Hematopoietic multipotent progenitor cell treated with erythropoietin and hydrocortisone succinate and interleukin-3 and kit ligand, for 17 days (in vitro differentiated cells): ENCODE measurements at places on chromosomes 2 and 18.

GRCh38 chr18:3814816-3815215, 364.8 kb downstream of the TGIF1 start:
- no peak for DNase-seq

- DNase-seq = no peak
Measured at GRCh38 chr18:58015065-58015780, 28.8 kb upstream of the NEDD4L start.

- DNase-seq = no peak
Measured at GRCh38 chr2:234714711-234715110, 217.8 kb upstream of the ARL4C start.

- DNase-seq = no peak
Measured at GRCh38 chr18:78742218-78742745, 237.3 kb upstream of the SALL3 start.

DNA sequence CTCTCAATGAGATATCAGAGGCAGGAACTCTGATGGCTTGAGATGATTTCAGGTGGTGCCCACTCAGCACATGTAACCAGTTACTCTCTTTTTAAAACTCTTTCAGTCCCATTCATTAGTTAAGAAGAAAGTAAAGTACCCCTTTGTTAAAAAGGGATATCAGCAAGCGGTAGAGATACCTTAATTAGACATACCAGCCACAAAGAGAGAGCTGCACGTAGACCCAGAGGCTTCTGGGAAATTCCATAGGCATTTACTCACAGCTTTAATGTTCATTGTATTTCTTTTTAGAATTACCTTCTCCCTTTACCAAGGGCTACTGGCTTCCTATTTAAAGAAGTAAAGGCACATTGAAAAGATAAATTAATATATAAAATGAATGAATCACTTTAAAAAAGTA, 63.3 kb downstream of the LYPD6B start:
- no peak for DNase-seq

DNA sequence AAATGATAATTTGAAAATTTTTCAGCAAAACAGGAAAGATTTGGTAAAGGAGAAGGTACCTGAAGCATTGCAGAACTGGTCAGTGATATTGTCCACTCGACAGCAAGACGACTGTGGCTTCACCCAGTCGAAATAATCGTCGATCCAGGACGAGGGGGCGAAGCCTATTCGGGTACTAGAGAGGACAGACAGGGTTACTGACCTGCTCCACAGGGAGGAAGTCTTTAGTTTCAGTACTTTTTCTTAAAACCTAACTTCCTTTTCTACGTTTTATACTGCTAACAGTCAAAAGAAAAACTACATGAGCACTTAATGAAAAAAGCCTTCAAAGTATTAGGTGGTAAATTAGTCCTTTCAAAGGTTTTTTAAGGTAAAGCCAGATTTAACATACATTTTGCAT, 36.0 kb downstream of the RMC1 start:
- DNase-seq = no peak

DNA sequence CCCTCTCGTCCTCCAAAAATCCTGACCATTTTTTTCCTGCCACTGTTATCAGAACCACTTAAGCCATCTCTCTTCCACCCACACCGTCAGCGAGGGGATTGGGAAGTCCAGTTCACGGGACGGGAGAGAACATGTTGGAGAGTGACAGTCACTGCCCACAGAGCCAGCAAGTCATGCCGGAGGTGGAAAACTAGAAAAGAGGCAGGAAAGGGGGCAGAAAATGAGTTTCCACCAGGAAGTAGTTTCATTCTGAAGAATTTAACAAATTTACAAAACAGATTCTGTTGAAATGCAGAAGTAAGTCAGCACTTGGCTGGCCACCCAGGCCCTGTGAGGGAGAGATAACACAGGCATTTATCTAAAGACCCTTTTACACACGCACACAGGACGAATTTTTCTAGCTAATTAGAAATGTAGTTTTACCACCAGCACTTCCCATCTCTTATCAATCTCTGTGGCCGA, 431.3 kb downstream of the TSN start:
- DNase-seq = peak; percentile 14

DNA sequence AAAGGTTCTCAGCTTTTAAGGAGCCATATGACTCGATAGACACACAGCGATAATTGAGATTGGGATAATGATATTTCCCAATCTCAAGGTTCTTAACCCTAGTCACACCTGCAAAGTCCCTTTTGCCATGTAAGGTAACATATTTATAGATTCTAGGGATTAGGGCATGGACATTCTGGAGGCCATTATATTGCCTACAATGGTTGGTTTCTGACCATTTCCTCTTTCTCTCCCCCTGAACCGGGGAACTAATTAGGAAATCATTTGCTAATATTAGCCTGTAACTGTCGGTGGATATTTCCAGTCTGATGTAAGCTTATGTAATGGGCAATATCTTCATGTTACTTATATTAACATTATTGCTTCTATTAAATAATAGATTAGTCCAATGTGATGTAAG, 40.8 kb upstream of the ARHGAP15 start:
- DNase-seq = no peak

- no peak for DNase-seq
Measured at GRCh38 chr18:11425211-11425610, 184.2 kb upstream of the SLC35G4 start.

GRCh38 chr2:5389740-5390139, 302.4 kb upstream of the SOX11 start:
- no peak for DNase-seq
